C1 segment of cervical spinal cord (tissue), 14 donors: ENCODE measurements at places on chromosomes 5 and 9.

- no peak for DNase-seq
Observed at GRCh38 chr9:82895822-82896110, 167.2 kb downstream of the RASEF start.

DNA sequence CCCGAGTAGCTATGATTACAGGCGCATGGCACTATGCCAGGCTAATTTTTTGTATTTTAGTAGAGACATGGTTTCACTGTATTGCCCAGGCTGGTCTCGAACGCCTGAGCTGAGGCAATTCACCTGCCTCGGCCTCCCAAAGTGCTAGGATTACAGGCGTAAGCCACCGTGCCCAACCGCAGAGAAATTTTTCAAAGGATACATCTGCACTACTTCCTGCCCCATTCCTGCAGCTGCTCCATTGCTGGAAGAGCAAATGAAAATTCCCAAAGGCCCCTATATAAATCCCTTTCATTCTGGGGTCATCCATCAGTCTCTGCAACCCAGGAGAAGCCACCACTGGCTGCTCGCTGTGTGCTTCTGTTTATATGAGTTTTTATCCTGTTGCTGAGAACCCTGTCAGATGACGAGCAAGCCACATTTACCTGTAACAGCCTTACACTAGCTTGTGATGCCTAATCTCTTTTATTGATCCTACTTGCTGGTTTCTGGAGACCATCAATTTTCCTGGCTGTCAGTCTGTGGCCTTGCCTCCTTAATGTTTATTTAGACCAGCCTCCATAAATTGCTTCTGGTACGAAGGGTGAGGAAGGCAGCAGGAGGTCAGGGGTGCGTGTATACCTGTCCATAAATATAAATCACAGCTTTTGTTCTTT lies 925.3 kb downstream of the TLE4 start:
- no peak for DNase-seq

- no peak for DNase-seq
Observed at GRCh38 chr5:131974956-131975726, 29.7 kb upstream of the MEIKIN start.

- DNase-seq, result no peak
Observed at GRCh38 chr9:106892632-106893031, 29.7 kb downstream of the ZNF462 start.

- no peak for DNase-seq
Observed at GRCh38 chr9:101848485-101848919, 110.1 kb upstream of the GRIN3A start.

DNA sequence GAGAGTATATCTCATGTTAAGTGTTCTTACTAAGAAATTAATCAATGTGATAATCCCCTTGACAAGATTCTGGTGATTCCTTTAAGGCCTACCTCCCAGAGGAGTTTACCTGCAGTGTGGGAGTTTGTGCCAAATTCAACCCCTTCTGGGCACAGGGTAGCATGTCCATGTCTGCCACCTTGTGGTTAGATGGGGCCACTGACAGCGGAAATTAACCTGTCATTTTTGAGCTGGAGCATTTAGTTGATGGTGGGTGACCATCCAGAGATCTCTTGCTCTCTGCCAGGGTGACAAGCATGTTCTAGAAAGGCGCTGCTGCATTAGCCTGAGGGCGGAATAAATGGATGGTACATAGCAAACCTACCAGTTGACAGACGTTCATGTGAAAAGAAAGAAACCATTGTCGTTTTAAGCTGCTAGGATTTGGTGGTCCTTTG lies 132.2 kb downstream of the FBXO4 start:
- DNase-seq, result no peak

- no peak for DNase-seq
Observed at GRCh38 chr9:16921855-16922254, 51.4 kb upstream of the BNC2 start.

- no peak for DNase-seq
Observed at GRCh38 chr9:76419782-76420380, 25.7 kb upstream of the RFK start.

GRCh38 chr9:85715587-85715986 lies 26.2 kb downstream of the AGTPBP1 start:
- no peak for DNase-seq

DNA sequence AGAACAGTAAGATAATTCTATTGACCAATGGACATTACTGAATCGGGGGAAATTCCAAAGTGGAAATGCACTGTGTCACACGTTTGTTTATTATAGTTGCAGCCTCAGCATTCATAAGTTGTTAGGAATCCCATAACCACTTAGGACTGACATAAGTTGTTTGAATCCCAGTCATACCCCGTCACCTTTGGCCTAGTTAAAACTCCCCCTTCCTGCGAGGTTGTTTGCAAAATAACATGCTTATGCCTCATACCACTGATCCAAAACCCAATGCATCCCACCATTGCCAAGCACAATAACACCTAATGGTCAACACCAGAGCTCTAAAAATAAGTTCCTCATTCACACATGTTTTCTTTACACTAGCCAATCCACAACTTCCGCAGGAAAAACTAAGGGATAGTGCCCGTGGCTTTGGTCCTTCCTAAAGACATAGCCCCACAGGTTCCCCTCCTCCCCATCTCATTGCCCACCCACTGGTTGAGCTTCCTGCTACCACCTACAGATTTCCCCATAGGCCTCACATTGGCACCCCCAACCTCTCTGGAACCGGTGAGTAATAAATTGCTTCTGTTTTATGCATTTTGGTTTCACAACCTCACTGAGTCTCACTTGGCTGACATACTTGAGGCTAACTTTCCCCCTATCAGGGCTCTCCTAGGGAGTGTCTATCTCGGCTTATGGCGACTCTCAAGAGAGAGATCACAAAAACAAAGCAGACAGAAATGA lies 42.3 kb upstream of the MUSK start:
- no peak for DNase-seq

DNA sequence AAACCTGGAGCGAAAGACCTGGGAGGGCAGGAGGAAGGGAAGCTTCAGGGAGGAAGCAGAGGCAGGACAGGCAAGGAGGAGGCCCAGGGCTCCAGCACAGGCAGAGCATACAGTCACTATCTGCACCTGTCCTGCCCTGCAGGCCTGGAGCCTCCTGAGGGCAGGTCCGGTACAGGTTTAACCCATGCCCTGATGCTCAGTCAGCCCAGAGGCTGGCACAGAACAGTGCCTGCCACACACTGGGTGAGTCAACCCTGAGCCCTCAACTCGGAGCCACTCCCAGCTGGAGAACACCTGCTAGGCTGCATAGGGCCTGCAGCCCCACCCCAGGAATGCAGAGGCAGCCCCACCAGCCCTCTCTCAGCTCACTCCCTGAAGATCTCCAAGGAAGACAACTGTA lies 161.5 kb upstream of the PHYKPL start:
- DNase-seq, result no peak

DNA sequence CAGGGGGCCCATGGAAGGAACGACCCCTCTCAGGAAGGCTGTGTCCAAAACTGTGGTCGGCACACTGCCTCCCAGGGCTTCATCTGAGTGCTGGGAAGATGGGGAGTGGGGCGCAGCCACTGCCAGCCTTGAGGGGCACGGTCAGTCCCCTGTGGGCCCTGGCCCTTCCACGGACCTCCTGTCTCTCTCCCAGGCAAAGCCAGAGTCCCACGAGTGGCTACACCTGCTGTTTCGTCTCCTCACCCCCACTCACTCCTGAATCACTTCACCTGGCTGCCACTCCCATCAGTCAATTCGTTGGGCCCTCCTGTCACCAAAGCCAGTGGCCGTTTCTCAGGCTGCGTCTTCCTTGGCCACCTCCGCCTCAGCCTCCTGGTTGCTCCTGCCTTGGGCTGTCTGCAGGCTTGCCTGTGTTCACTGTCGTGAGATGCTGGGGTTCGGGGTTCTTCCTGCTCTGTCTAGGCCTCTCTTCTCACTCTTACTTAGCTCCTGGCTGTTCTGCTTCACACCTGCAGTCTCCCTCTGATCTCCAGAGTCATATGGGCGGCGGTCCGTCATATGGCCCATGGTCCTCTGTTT lies 58.8 kb upstream of the RNF130 start:
- no peak for DNase-seq

- DNase-seq, result no peak
Observed at GRCh38 chr5:36096486-36096885, 29.8 kb upstream of the UGT3A2 start.

- no peak for DNase-seq
Observed at GRCh38 chr9:129451669-129452068, 169.2 kb downstream of the C9orf50 start.

GRCh38 chr9:78462611-78463010 lies 165.7 kb downstream of the PSAT1 start:
- no peak for DNase-seq

DNA sequence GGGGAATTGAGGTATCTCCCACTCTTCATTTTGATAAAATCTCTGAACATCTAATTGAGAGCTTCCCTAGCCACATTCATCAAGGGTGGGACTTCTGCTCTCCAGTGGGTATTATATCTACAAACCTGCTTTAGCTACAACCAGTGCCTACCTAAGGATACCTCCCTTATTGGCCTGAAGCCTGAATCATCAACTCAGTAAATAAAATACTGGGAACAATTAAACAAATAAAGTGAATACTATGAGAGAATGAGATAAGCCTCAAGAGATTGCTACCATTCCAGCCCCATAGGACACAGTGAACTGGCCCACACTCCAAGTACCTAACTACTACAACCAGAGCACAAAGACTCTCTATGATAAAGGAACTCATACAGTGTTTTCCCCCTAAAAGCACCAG lies 47.4 kb upstream of the IL12B start:
- DNase-seq, result no peak

GRCh38 chr5:71706906-71707305 lies 12.2 kb upstream of the CARTPT start:
- DNase-seq, result no peak

DNA sequence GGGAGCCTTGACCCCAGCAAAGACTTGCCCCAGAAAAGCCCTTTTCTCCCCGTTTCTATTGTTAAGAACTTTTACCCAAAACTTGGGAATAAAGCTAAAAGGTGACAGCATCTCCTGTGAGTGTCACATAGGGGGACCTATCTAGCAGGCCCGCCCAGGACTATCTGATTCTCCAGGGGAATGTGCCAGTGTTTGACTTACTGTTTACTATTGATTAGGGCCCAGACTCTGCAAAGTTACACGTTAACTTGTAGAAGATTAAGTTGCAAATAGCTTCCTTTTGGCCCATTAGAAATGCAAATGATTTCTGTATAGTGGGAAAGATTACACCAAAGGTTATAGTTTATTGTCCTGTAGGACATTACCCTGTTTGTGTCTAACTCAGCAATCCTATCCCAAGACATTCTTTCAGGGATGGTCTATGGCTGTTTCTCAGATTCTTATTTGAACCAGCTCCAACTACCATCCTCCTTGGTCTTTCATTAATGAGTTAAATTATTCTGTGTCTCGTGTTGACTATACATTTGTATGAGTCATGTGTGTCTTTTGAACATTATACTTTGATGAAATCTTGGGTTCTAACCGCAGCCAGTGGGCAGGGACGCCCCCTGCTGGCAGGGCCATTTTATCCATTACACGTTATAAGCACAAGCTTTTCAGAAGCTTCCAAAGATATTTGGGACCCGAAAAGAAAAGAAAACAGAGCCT lies 60.7 kb downstream of the HRH2 start:
- DNase-seq, result no peak

DNA sequence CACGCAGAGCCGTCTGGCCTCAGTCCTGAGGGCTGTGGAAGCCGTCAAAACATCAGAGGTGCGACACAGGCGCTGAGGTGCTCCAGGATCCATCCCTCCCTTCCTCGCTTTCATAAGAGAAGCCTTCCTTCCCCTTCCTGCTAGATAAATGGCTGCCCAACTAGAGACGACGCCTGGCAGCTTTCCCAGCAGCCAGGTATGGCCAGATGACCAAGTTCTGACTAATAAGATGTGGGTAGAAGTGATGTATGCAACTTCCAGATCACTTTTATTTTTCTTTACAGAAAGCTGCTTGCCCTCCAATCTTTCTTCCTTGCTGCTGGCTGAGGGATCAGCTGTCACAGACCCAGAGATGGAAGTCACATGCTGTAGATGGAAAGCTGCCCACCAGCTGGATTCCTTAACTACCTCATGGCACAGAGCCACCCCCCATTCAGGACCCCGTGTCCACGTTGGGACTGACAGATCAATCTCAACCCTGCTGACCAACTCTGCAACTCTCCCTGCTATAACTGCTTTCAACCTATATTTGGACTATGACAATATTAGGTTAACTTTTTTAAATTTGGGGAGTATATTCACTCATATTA lies 8.8 kb downstream of the MAPK9 start:
- DNase-seq, result no peak

DNA sequence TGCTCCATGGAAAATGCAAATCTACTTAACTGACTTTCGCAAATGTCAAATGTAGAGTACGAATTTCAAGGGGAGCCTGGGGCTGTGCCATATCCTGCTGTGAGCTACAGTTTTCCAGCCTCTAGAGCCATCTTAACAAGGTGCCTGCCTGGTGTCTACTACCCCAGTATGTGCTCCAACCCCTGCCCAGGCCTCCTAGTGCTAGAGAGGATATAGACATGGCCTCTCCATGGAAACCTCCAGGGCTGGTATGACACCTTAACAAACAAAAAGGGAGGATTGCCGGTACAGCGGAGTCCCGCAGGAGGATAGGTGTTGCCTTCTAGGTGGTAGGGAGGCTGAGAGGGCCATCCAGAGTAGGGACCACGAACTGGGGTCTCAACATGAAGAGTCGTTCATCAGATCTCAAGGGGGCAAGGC lies 13.6 kb upstream of the IL3 start:
- DNase-seq, result no peak

DNA sequence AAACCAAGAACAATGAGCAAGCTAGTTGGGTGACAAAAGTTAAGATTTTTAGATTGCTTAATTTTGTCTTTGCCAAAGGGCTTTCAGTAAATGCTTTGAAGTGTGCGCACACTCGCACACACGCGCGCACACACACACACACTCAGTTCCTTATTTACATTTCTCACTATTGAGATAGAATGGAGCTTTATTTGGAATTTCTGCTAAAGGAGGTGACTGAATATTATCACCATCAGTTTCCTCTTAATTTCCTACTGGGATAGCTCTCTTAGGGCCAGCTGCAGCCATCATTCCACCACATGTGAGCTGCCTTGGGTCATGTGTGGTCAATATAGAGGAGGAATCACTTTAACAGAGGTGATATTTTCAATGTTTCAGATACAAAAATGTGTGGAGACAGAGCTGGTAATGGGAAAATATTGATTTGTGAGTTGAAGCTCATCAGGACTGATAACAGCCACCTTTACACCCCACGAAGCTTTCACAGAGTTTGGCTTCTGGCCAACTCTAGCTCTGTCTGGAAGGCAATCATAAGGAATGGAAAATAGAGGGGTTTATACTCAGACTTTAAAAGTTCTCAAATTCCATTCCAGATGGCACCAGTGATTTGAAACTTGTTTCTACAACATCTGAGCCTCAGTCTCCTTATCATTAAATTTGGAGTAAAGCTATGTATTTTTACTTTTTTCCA lies 99.9 kb downstream of the MACIR start:
- no peak for DNase-seq

- no peak for DNase-seq
Observed at GRCh38 chr5:122192497-122193496, 63.5 kb downstream of the ZNF474 start.
